T-cell (primary cell): ENCODE measurements at places on chromosomes 16 and 17.

DNA sequence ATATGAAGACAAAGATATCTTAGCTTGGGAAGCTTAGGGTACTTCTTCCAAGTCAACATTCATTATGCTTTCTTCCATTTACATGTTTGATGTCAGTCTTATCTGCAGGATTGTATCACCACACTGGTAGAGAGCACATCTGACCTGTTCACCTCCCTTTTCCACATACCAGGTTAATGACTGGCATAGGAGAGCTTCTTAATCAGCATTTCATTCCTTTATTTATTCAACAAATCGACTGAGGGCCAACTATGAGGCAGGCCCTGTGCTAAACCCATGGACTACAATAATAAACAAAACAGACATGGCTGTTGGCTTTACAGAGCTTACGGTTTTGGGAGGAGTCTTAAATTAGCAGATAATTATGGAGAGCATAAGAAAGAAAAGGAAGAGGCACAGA, 378.1 kb upstream of the CDH11 start:
- no peaks in the 10 kb centered on the region for H3K27me3 ChIP-seq
- no peak overlapping the region for H3K27ac ChIP-seq
- no peak overlapping the region for H3K4me3 ChIP-seq
- no peaks in the 10 kb centered on the region for H3K4me1 ChIP-seq
- DNase-seq = no peak

GRCh38 chr16:67372664-67373063, 20.6 kb downstream of the TPPP3 start:
- H3K27me3 ChIP-seq = no peaks in the 10 kb centered on the region
- H3K27ac ChIP-seq = no peak overlapping the region
- no peaks in the 10 kb centered on the region for H3K4me1 ChIP-seq
- H3K36me3 ChIP-seq = no peaks in the 10 kb centered on the region

GRCh38 chr16:82633964-82634600, 7.3 kb downstream of the CDH13 start:
- H3K27ac ChIP-seq = no peak overlapping the region
- H3K27me3 ChIP-seq = peaks cover 3% of the 10 kb centered on the region
- H3K4me3 ChIP-seq = no peak overlapping the region
- H3K36me3 ChIP-seq = no peaks in the 10 kb centered on the region
- no peak for DNase-seq

GRCh38 chr16:79009896-79010295, 590.6 kb downstream of the MAF start:
- no peak for DNase-seq
- no peak overlapping the region for H3K27ac ChIP-seq
- H3K4me3 ChIP-seq = no peak overlapping the region

DNA sequence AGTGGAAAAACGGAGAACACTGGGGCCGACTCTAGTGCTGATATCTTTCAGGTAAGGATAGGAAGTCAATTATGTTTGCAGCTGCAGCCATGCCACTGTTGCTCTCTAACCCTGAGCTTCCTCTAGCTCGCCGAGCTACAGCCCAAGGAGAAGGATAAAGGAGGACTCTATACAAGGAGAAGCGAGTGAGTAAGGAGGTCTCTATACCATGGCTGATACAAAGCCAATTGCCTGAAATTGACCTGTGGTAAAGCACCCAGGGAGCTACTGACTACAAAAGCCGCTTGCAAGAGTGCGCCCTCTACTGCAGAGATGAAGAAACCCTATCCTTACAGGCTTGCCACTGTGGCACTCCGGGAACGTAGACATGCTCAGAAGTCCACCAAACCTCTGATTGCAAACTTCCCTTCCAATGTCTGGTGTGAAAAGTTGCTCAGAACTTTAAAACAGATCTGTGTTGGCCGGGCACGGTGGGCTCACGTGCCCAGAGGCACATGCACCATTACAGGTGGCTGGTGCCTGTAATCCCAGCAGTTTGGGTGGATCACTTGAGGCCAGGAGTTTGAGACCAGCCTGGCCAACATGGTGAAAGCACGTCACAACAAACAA, 10.8 kb upstream of the SLC46A1 start:
- no peak overlapping the region for H3K4me3 ChIP-seq
- peaks cover 21% of the 10 kb centered on the region for H3K27me3 ChIP-seq

GRCh38 chr17:68511254-68511670, 968 bp upstream of the PRKAR1A start:
- H3K27me3 ChIP-seq = no peaks in the 10 kb centered on the region
- H3K4me1 ChIP-seq = peaks cover 16% of the 10 kb centered on the region
- peak overlapping the region; percentile 41 for H3K27ac ChIP-seq
- H3K36me3 ChIP-seq = no peaks in the 10 kb centered on the region
- H3K4me3 ChIP-seq = peak overlapping the region; percentile 98

DNA sequence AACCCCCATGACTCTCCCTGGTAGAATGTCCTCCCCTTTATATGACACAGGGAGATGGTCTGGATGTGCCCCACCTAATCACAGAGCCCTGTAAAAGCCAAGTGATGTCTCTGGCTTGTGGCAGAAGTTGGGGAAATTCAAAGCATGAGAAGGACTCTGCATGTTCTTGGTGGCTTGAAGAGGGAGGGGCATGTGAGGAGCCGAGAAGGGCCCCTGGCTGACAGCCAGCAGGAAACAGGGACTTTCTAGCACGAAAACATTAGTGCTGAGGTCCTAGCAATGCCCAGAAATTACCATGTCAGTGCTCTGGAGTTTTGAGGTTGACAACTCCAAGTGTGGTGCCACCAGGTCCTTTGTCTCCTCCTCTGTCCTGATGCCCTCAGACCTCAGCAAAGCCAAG, 75.9 kb downstream of the USP22 start:
- peaks cover 6% of the 10 kb centered on the region for H3K4me1 ChIP-seq
- H3K4me3 ChIP-seq = no peak overlapping the region
- peak; percentile 8 for DNase-seq
- H3K27me3 ChIP-seq = peaks cover 16% of the 10 kb centered on the region
- H3K27ac ChIP-seq = no peak overlapping the region

DNA sequence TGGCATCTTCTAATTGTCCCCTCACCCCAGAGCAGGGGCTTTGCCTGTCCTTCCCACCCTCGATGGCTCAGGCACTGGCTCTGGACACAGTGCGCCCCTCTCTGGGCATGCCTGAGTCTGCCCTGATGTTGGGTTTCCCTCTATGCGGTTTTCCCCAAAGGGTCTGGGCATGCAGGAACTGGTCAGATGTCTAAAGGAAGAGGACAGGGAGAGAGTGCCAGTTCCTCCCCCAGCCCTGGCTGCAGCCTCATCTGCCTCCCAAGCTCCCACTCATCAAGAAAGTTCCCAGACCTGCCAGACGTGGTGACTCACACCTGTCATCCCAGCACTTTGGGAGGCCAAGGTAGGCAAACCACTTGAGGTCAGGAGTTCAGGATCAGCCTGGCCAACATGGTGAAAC, 41.3 kb upstream of the PABPN1L start:
- H3K27ac ChIP-seq = no peak overlapping the region
- peaks cover 32% of the 10 kb centered on the region for H3K27me3 ChIP-seq
- H3K36me3 ChIP-seq = no peaks in the 10 kb centered on the region
- no peak overlapping the region for H3K4me3 ChIP-seq

DNA sequence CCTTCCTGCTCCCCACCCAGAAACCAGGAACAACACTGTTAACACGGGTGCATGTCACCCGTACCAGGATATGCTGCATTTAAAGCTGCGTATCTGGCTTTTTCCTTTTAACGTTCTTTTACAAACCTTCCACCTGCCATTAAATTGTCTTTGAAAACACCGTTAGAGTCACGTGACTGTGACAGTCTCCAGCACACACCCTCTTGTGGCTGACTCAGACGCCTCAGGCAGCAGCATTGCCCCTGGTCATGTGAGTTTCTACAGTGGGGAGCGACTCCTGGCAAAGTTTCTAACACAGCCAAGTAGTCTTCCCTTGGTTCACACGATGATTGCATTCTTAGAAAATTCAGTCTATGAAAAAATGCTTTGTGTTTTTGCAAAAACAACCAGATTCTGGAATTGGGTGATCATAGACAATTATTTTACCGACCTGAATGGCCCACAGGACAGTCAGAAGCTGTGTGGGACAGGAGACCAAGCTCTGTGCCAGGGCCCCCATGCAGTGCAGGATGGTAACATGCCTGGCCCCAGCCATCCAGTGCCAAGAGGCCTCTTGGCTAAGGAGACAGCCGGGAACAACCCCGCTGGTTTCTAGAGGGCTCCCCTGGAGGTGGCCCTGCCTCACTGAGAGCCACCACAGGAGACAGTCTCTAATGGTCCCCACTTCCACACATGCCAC, 199.1 kb downstream of the KATNIP start:
- H3K4me3 ChIP-seq = no peak overlapping the region
- peak; percentile 10 for DNase-seq
- peaks cover 6% of the 10 kb centered on the region for H3K36me3 ChIP-seq
- H3K4me1 ChIP-seq = no peaks in the 10 kb centered on the region

- H3K4me1 ChIP-seq = no peaks in the 10 kb centered on the region
- H3K36me3 ChIP-seq = no peaks in the 10 kb centered on the region
- no peak overlapping the region for H3K4me3 ChIP-seq
- H3K27me3 ChIP-seq = peaks cover 4% of the 10 kb centered on the region
- no peak overlapping the region for H3K27ac ChIP-seq
These were observed 2.1 kb upstream of the KRTAP3-2 start for GRCh38 chr17:41001795-41002194.

- DNase-seq = peak; percentile 74
- peaks cover 5% of the 10 kb centered on the region for H3K4me1 ChIP-seq
- H3K4me3 ChIP-seq = peak overlapping the region; percentile 21
- H3K27ac ChIP-seq = no peak overlapping the region
- no peaks in the 10 kb centered on the region for H3K36me3 ChIP-seq
- peaks cover 57% of the 10 kb centered on the region for H3K27me3 ChIP-seq
These were observed 80.9 kb downstream of the ARHGAP23 start for GRCh38 chr17:38508954-38509771.

GRCh38 chr16:66116163-66117002, 250.1 kb upstream of the CDH5 start:
- no peaks in the 10 kb centered on the region for H3K4me1 ChIP-seq
- no peak overlapping the region for H3K4me3 ChIP-seq
- H3K27ac ChIP-seq = no peak overlapping the region
- no peaks in the 10 kb centered on the region for H3K36me3 ChIP-seq
- DNase-seq = no peak
- H3K27me3 ChIP-seq = no peaks in the 10 kb centered on the region

GRCh38 chr17:44197980-44198720, 1.5 kb downstream of the ATXN7L3 start:
- peak overlapping the region; percentile 67 for H3K27ac ChIP-seq
- H3K4me3 ChIP-seq = peak overlapping the region; percentile 84
- H3K4me1 ChIP-seq = peaks cover 13% of the 10 kb centered on the region
- peak; percentile 31 for DNase-seq
- no peaks in the 10 kb centered on the region for H3K27me3 ChIP-seq

DNA sequence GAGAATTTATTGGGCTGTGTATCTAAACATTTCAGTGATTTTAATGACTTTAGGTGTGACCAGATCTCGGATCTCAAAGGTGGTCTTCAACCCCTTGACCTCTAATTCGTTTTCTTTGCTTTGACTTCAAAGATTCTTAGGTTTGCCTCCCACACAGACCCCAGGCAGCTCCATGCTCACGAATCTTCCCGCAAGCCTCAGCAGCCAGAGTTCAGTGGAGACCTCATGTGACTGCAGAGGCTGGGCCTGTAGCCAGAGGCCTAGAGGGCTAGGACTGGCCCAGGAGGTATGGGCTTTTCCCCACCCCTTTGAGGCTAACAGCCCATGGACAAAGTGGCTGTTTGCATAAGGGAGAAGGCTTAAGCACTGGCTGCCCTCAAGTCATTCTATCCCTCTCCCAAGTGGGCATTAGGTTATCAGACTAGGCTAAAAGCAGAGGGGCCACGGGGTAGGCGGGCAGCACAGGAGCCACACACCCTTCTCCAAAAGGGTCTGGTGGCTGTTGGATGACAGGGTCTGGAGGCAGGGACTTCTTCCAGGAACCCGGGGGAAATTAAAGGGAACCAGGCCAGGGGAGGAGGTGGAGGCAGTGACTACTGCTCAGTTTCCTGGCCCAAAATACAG, 3.0 kb downstream of the HIRIP3 start:
- H3K4me3 ChIP-seq = no peak overlapping the region
- H3K27me3 ChIP-seq = no peaks in the 10 kb centered on the region
- H3K27ac ChIP-seq = no peak overlapping the region
- peaks cover 18% of the 10 kb centered on the region for H3K36me3 ChIP-seq
- peaks cover 11% of the 10 kb centered on the region for H3K4me1 ChIP-seq

- no peaks in the 10 kb centered on the region for H3K27me3 ChIP-seq
- no peak overlapping the region for H3K27ac ChIP-seq
- DNase-seq = no peak
- peaks cover 19% of the 10 kb centered on the region for H3K36me3 ChIP-seq
These were observed 7.7 kb downstream of the MSL1 start for GRCh38 chr17:40129498-40129897.

DNA sequence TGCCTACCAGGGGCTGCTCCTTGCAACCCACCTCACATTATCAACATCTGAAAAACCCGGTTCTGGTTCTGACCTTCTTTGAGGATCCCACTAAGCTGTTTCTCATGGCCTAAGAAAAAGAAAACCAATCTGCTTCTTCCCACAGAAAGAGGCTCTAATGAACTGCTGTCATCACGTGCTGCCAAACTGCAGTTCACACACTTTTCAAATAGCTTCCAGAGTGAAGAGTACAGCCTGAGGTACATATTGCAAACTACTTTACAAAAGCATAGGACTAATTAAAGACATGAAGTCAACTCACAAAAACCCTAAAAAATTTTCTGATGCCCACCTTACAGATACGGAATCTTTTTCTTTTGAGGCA, 36.7 kb downstream of the SMG6 start:
- no peaks in the 10 kb centered on the region for H3K27me3 ChIP-seq

- H3K4me3 ChIP-seq = no peak overlapping the region
- H3K36me3 ChIP-seq = no peaks in the 10 kb centered on the region
- no peaks in the 10 kb centered on the region for H3K4me1 ChIP-seq
- no peaks in the 10 kb centered on the region for H3K27me3 ChIP-seq
These were observed 1171.5 kb upstream of the GOT2 start for GRCh38 chr16:59905606-59906005.

DNA sequence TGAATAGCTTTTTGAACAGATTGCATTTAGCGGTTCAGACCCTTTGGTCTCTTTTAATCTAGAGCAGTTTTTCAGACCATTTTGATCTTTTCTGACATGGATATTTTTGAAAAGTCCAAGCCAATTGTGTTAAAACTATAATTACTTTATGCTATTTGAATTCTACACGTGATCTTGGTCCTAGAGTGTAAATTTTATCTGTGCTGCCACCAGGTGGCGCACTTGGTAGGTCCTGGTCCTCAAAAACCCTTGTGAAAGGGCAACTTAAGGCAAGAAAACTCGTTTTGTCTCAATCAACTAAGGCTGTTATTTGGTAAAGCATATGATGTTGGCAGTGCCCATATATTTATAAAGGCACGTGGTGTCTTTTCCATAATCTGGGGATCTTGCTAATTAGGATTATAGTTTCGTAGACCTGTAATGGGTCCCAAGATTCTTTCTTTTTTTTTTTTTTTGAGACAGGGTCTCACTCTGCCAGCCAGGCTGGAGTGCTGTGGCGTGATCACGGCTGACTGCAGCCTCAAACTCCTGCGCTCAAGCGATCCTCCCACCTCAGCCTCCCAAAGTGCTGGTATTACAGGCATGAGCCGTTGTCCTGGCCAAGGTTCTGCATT, 43.9 kb upstream of the TEX2 start:
- H3K4me3 ChIP-seq = no peak overlapping the region
- peak; percentile 56 for DNase-seq
- H3K4me1 ChIP-seq = no peaks in the 10 kb centered on the region
- H3K27ac ChIP-seq = no peak overlapping the region

- H3K27me3 ChIP-seq = peaks cover 29% of the 10 kb centered on the region
- H3K27ac ChIP-seq = no peak overlapping the region
- DNase-seq = no peak
These were observed 431 bp downstream of the TEKT3 start for GRCh38 chr17:15340966-15341365.
